Kidney capillary endothelial cell (primary cell): ENCODE measurements at places on chromosomes 2 and 18.

DNA sequence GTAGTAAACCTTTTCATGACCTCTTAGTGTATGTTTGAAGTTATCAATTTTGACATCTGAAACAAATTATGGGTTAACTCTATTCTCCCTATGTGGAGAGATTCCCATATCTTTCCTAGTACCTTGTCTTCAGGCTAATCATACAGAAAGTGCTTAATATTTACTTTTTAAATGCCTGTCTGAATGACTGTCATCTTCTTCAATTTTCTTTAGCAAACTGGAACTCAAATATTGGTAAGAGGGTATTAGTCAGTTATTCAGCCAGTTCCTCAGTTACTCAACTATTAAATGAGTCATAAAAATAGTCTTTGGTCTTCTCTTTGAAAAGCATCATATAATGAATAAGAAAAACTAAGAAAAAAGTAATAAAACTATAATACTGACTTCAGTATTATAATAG lies 1038.0 kb upstream of the PIK3C3 start:
- DNase-seq, result no peak

DNA sequence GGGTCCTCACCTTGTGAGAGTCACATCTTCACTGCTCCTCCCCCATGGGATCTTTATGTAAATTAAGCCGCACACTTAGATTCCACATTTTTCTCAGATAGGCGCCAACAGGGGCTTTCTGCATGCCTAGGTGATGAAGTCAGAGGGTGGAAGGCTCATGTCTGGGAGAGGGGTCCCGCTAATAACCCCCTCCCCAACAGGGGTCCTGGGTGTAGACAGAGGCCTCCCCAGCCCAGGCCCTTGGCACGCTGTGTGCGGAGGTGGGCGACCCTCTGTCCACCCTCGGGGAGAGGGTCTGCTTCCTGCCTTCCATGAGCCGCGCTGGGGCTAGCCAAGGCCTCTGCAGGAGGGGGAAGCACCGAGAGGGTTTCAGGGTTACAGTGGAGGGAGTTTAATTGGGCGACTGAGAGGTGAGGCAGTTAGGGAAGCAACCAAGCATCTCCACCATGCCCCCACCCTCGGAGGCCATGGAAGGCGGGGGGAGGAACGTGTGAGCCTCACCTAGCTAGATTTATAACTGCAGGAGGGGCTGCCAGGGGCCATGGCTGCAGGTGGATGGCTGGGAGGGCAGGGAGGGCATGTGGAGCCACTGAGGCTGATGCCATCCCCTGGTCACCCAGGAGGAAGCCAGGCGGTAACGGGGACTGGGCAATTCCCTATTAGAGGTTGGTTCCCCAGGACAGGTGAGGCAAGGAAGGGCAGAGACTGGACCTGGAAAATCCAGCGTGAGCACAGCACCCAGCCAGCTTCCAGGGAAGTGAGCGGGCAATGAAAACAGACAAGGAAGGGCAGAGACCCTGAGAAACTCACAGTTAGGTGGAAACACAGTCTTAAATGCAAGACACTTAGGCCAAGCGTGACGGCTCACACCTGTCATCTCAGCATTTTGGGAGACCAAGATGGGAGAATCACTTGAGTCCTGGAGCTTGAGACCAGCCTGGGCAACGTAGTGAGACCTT lies 7.7 kb upstream of the PXDN start:
- DNase-seq, result no peak

GRCh38 chr18:11607906-11608305 lies 1.5 kb upstream of the SLC35G4 start:
- DNase-seq, result no peak

GRCh38 chr2:69416147-69416546 lies 21.1 kb downstream of the NFU1 start:
- no peak for DNase-seq

DNA sequence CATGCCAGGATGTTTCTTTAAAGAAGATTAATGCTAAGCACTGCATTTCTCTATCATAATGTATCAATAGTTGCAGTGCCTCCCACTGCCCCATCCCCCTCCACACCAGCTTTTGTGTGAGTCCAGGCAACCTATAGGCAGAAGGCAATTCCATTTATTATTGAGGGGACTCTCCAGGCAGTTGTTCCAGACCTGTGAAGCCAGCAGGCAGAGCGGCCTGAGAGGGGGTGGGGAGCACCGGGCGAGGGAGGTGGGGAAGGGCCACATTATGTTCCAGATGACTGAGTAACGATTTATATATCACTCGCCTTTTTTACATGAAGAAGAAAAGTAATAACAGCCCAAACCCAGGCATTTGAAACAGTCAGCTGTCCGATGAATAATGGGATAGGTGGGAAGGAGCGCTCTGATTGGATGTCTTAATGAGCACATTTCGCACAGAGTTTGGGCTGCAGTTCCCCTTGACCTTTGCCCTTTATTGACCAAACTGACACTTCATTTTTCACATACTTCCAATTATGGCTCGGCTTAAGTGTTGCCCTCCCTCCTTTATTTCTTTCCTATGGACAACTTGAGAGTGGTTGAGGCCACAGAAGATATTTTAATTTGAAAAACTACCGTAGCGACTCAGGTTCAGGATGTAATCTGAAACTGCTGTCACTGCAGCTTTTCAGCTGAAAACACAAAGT lies 34.4 kb downstream of the MEIS1 start:
- DNase-seq, result no peak
